ENCODE measurements at places on chromosomes 2 and 18. TPM values are rescaled to one million over a fixed set of nuclear protein-coding genes. Genes with fewer than 3 reads are reported as not detected.

- H3K4me1 ChIP-seq = peaks cover 36% of the 10 kb centered on the region
- no peak for DNase-seq
- H3K4me3 ChIP-seq = no peak overlapping the region
- H3K27ac ChIP-seq = peak overlapping the region; percentile 91
These were observed 75.3 kb upstream of the RIOK3 start for GRCh38 chr18:23377669-23378301.

DNA sequence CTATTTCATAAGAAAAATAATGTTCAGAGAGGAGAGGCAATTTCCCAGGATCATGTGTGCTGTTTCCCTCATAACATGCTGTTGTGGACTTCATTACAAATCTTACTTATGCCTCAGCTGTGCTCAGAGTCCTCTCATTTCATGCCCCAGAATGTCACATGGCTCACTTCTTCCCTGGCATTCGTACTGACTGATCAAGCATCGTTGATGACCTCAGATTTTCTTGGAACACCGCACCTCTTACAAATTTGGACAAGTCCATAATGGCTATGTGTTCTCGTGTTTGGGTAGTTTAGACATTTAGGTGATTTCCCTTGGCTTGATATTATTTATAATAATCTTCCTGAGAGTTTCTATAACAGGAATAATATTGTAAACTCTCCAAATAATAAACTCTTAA, 32.9 kb downstream of the SERPINB7 start:
- DNase-seq = no peak
- H3K36me3 ChIP-seq = no peaks in the 10 kb centered on the region
- H3K27ac ChIP-seq = no peak overlapping the region
- no peaks in the 10 kb centered on the region for H3K27me3 ChIP-seq
- no peak overlapping the region for H3K4me3 ChIP-seq

DNA sequence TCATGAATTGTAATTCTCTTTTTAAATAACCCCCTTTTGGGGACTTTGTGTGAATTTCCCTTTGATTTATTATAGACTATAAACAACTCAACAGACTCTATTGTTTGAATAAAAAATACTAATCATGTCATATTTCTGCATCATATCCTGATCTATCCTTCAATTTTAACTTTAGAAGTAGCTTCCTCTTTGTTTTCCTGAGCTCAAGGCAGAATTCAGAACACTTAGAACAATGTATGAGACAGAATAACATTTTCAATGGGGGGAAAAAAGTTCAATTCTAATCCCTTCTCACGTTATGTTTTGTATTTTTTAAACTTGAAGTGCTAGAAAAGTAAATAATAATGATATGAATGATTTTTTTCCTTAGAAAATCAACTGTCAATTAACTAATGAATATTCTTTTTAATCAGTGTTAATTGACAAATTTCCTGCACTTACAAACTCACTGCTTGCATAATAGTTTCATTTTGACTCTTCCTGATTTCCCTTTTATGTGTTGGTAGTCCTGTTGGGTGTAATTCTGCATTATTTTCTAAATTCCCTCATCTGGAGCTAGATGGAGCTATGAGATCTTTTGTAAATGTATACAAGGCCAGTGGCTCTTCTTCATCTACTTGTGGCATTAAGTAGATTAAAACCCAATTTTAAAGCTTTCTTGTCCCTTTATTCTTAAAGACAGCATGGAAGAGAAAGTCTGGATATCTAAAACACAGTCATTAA, 326.1 kb downstream of the PARD3B start:
- no peak overlapping the region for H3K27ac ChIP-seq
- DNase-seq = no peak
- H3K4me3 ChIP-seq = no peak overlapping the region
- H3K27me3 ChIP-seq = no peaks in the 10 kb centered on the region
- no peaks in the 10 kb centered on the region for H3K36me3 ChIP-seq
- H3K4me1 ChIP-seq = peaks cover 11% of the 10 kb centered on the region

- no peaks in the 10 kb centered on the region for H3K27me3 ChIP-seq
- DNase-seq = no peak
- H3K27ac ChIP-seq = no peak overlapping the region
These were observed 23.3 kb downstream of the TNFAIP6 start for GRCh38 chr2:151380580-151381235.

DNA sequence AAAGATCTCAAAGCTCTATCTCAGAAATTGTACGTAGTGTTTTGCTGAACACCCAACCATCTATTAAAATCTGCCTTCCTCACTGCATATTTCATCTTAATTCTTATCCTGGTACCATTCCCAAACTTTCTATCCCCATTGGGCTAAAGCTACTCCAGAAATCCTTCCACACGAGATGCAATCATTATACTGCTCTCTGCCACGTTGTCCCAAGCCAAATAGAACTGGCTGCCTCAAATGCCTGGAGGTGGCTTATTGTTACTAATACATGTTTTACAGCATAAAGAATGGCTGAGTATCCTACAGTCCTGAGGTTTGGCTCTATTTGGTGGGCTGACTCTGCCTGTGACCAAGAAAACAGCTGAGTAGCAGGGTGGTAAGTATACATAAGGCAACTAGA, 306.0 kb upstream of the ACVR2A start:
- H3K27me3 ChIP-seq = no peaks in the 10 kb centered on the region
- H3K27ac ChIP-seq = no peak overlapping the region
- peaks cover 3% of the 10 kb centered on the region for H3K4me1 ChIP-seq
- no peak overlapping the region for H3K4me3 ChIP-seq
- H3K36me3 ChIP-seq = no peaks in the 10 kb centered on the region
- DNase-seq = no peak

- DNase-seq = no peak
- no peak overlapping the region for H3K4me3 ChIP-seq
- H3K27ac ChIP-seq = no peak overlapping the region
- H3K36me3 ChIP-seq = no peaks in the 10 kb centered on the region
These were observed 797.3 kb downstream of the BCL11A start for GRCh38 chr2:59756150-59756549.

DNA sequence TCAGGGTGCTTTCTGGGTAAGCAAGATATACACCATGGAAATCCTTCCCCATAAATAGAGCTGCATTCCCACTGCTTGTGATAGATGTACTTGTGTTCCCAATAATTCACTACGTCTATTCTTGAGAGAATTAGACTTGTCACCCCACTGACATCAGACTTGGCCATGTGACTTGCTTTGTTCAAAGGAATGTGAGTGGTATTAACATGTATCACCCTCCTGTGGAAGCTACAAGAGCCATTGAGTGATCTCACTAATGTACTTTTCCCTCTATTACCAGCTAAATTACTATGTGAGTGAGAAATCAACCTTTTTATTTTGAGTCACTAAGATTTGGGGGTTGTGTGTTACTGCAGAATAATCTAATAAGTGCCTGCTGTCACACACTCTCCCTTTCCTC, 176.0 kb downstream of the CCDC178 start:
- no peaks in the 10 kb centered on the region for H3K4me1 ChIP-seq
- no peak overlapping the region for H3K27ac ChIP-seq
- H3K4me3 ChIP-seq = no peak overlapping the region

DNA sequence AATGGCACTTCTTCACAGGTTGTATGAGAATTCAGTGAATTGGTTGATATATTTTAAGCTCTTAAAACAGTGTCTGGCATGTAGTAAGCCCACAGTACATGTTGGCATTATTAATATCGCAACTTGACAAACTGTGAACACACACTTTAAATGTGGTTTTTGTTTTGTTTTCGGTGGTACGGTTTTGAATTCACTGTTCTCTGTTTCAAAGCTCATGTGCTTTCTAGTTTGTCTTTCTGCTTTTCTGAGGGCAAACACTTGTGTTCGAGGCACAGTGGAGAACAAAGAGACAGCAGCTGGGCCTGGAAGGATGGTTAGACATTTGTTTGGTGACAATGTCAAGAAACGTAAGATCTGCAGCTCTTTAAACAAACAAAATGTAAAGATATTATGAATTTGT, 276.5 kb upstream of the MC4R start:
- H3K4me1 ChIP-seq = no peaks in the 10 kb centered on the region
- DNase-seq = no peak
- H3K27ac ChIP-seq = no peak overlapping the region
- H3K36me3 ChIP-seq = no peaks in the 10 kb centered on the region

DNA sequence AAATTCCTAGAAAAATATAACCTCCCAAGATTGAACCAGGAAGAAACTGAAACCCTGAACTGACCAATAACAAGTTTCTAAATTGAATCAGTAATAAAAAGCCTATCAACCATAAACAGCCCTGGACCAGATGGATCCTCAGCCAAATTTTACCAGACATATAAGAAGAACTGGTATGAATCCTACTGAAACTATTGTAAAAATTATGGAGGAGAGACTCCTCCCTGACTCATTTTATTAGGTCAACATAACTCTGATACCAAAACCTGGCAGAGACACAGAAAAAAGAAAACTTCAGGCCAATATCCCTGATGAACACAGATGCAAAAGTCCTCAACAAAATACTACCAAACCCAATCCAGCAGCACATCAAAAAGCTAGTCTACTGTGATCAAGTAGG, 11.3 kb downstream of the NT5C1B start:
- H3K27me3 ChIP-seq = no peaks in the 10 kb centered on the region
- H3K4me1 ChIP-seq = no peaks in the 10 kb centered on the region
- H3K27ac ChIP-seq = no peak overlapping the region
- DNase-seq = no peak
- no peaks in the 10 kb centered on the region for H3K36me3 ChIP-seq

- H3K27me3 ChIP-seq = no peaks in the 10 kb centered on the region
- no peaks in the 10 kb centered on the region for H3K36me3 ChIP-seq
- no peaks in the 10 kb centered on the region for H3K4me1 ChIP-seq
- DNase-seq = no peak
These were observed 119.0 kb upstream of the SYT4 start for GRCh38 chr18:43396266-43396665.

DNA sequence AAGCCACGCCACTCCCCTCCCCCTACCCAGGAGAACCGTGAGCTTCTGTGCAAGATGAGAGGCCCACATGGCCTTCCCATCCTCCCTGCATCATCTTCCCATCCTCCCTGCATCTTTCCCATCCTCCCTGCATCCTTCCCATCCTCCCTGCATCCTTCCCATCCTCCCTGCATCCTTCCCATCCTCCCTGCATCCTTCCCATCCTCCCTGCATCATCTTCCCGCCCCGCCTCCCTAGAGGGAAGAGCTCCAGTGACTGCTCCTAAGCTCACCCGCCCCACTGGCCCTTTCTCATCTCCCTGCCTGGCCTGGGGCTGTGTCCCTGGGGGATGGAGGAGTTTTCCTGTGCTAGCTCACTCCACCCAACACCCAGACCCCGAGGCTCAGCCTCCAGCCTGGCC, 93.3 kb upstream of the ASAP2 start:
- no peaks in the 10 kb centered on the region for H3K27me3 ChIP-seq
- H3K36me3 ChIP-seq = no peaks in the 10 kb centered on the region
- DNase-seq = no peak
- no peak overlapping the region for H3K27ac ChIP-seq
- peaks cover 15% of the 10 kb centered on the region for H3K4me1 ChIP-seq

GRCh38 chr2:227488045-227488444, 16.1 kb downstream of the AGFG1 start:
- DNase-seq = no peak

DNA sequence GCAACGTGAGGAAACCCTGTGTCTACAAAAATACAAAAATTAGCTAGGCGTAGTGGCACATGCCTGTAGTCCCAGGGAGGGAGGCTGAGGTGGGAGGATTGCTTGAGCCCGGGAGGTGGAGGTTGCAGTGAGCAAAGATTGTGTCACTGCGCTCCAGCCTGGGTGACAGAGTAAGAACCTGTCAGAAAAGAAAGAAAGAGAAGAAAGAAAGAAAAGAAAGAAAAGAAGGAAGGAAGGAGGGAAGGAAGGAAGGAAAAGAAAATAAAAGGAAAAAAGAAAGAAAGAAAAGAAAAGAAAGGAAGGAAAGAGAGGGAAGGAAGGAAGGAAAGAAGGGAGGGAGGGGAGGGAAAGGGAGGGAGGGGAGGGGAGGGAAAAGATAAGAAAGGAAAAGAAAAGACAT, 89.9 kb upstream of the HPCAL1 start:
- H3K36me3 ChIP-seq = no peaks in the 10 kb centered on the region
- no peak overlapping the region for H3K27ac ChIP-seq
- H3K4me1 ChIP-seq = no peaks in the 10 kb centered on the region
- no peaks in the 10 kb centered on the region for H3K27me3 ChIP-seq

DNA sequence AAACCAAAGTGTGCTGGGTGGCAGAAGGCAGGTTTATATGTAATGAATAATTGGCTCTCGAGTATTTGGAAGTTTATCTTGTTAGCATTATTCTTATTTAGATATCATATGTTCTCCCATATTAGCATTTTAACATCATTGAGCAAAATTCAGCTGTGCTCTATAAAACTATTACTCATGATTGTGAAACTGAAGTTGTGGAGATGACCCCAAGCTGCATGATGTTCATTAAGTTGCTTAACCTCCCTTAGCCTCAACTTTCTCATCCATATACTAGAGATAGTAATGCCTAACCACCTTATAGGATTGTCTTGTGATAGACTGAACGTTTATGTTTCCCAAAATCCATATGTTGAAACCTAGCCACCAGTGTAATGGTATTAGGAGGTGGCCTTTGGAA, 346.3 kb downstream of the SATB2 start:
- no peaks in the 10 kb centered on the region for H3K27me3 ChIP-seq
- H3K4me3 ChIP-seq = no peak overlapping the region
- no peaks in the 10 kb centered on the region for H3K36me3 ChIP-seq
- DNase-seq = no peak
- no peak overlapping the region for H3K27ac ChIP-seq

- no peaks in the 10 kb centered on the region for H3K27me3 ChIP-seq
- peaks cover 34% of the 10 kb centered on the region for H3K4me1 ChIP-seq
- peak overlapping the region; percentile 74 for H3K4me3 ChIP-seq
- peak overlapping the region; percentile 97 for H3K27ac ChIP-seq
- H3K36me3 ChIP-seq = no peaks in the 10 kb centered on the region
These were observed 1.4 kb upstream of the LAPTM4A start for GRCh38 chr2:20052861-20053281.

GRCh38 chr2:32864334-32865111, 82.2 kb upstream of the LTBP1 start:
- no peak for DNase-seq
- H3K36me3 ChIP-seq = no peaks in the 10 kb centered on the region
- H3K4me3 ChIP-seq = no peak overlapping the region
- peaks cover 8% of the 10 kb centered on the region for H3K4me1 ChIP-seq

DNA sequence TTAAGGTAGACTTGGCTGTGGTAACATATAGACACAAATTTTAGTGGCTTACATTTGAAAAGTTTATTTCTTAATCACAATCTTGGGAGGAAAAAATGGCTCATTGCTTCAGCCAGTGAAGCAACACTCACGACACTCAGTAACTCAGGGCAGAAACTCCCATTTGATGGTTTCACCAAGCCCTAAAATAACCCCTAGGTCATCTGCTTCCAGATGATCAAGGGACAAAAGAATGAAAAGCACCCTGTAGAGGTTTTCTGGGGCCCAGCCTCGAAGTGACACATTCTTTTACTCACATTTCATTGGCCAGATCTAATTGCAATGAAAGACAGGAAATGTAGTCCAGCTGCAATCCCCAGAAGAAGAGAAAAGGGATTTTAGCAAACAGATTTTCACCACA, 275.9 kb downstream of the TMX3 start:
- no peaks in the 10 kb centered on the region for H3K27me3 ChIP-seq
- no peak for DNase-seq
- no peaks in the 10 kb centered on the region for H3K36me3 ChIP-seq
- no peak overlapping the region for H3K4me3 ChIP-seq

Gene PPP4R3B
- 44.9 TPM for total RNA-seq

Gene CFC1
- total RNA-seq = not detected

Gene ANTXR1
- 102 TPM for total RNA-seq

Gene DSG3
- total RNA-seq = 192 TPM

Gene HOXD12
- total RNA-seq = 1.7 TPM

Gene CNRIP1
- 43.2 TPM for total RNA-seq

Gene SERPINB4
- total RNA-seq = 77.3 TPM

Gene SLC16A14
- 9.8 TPM for total RNA-seq

Gene IMPACT
- total RNA-seq = 10.3 TPM

Gene DIPK1C
- not detected for total RNA-seq

Gene ING5
- total RNA-seq = 41.5 TPM

Gene KCNG2
- total RNA-seq = not detected

Gene ALLC
- not detected for total RNA-seq
